ENCODE measurements at places on chromosomes 11 and 22. TPM values are rescaled to one million over a fixed set of nuclear protein-coding genes. Genes with fewer than 3 reads are reported as not detected.

The AMPD3 gene
- total RNA-seq = 3.7 TPM

The TMEM151A gene
- 0.25 TPM for total RNA-seq

The MOV10L1 gene
- total RNA-seq = 0.22 TPM

The TMEM80 gene
- total RNA-seq = 9.0 TPM

The NPTXR gene
- 23.4 TPM for total RNA-seq

The GNG3 gene
- total RNA-seq = not detected

The BATF2 gene
- 1.2 TPM for total RNA-seq

The HORMAD2 gene
- not detected for total RNA-seq

The WNT7B gene
- total RNA-seq = not detected

The PGAP2 gene
- total RNA-seq = 19.6 TPM

The KRTAP5-2 gene
- not detected for total RNA-seq

The APOBEC3G gene
- total RNA-seq = 3.9 TPM

The EHF gene
- total RNA-seq = 2.7 TPM

Data from left ventricle myocardium superior (tissue), 1 donor.